ENCODE measurements at places on chromosomes 5 and 9.

- no peak for DNase-seq
These were observed 969.2 kb downstream of the CDH18 start for GRCh38 chr5:19018822-19019221.

GRCh38 chr5:5340206-5340729, 82.2 kb upstream of the ICE1 start:
- DNase-seq = no peak

DNA sequence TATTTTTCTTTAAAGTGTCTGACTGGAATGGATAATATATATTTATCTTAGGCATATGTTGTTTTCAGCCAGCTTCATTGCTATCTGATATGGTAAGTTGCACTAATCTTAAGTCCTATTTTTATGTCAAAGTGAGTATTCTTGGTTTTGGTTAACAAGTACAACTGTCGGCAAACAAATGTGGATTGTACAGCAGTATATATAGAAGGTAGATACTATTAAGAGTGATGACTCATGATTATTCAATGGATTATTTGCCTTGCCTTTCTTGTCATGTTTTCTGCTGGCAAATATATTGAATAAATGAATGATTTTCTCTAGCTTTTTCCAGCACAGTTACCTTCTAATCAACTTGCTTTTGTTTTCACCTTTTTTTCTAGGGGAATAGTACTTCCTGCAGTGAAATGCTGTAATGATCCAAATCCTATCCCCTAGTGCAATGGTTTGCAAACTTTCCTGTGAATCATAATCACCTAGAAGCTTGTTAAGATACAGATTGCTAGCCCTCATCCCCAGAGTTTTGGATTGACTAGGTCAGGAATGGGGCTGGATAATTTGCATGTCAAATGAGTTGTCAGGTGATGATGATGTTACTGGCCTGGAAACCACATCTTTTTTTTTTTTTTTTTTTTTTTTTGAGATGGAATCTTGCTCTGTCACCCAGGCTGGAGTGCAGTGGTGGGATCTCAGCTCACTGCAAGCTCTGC, 60.8 kb upstream of the ARRDC3 start:
- no peak for DNase-seq

DNA sequence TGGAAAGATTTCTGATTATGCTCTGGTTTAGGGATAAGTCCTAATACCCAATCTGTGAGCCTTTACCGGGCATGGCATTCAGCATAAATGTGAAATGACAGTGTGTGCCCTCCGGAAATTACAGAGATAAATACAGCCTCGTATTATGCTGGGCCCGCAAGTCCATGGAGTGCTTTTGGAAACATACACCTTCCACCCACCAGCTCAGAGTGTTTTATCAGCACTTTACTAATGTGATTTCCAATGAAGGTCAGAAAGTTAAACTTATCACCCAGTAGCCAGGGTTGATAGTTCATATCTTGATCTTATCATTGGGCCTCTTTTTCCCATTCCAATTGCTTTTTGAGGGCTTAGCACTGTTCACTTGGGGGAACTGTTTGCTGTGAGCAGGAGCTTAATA, 94.8 kb downstream of the SGCD start:
- DNase-seq = no peak

GRCh38 chr5:6498968-6499367, 50.3 kb downstream of the UBE2QL1 start:
- no peak for DNase-seq

- DNase-seq = no peak
These were observed 641.0 kb downstream of the DNAH5 start for GRCh38 chr5:13303445-13303844.

DNA sequence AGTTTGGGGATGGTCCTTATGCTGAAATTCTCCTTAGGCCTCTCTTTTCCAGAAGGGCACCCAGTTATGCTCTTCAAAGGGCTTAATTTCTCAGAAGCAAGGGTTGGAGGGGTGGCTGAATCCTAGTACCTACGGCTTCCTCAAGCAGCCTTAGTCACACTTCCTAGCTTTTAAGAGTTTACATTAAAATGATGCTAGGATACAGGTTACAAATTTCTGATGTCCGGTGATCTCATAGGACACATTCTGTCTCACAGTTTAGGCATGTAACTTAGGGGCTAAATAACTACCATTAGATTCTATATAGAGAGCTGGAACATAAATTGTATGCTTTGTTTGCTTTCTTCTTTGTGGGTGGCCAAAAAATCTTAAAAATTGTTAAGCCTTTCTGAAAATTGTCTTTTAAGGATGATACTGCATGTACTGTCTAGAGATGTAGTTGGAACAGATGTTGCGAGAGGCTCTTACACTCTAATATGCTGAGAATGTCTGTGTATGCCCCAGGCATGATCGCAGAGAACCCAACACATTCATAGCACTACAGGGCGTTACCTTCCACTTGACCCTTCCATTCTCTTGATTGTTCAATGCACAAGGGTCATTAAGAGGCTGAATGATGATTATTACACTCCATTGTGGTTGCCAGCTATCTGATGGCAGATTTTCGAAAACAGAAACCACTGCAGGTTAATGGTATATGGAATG, 139.1 kb downstream of the TMEM38B start:
- DNase-seq = no peak
